ENCODE measurements at places on chromosomes 16 and 17.

DNA sequence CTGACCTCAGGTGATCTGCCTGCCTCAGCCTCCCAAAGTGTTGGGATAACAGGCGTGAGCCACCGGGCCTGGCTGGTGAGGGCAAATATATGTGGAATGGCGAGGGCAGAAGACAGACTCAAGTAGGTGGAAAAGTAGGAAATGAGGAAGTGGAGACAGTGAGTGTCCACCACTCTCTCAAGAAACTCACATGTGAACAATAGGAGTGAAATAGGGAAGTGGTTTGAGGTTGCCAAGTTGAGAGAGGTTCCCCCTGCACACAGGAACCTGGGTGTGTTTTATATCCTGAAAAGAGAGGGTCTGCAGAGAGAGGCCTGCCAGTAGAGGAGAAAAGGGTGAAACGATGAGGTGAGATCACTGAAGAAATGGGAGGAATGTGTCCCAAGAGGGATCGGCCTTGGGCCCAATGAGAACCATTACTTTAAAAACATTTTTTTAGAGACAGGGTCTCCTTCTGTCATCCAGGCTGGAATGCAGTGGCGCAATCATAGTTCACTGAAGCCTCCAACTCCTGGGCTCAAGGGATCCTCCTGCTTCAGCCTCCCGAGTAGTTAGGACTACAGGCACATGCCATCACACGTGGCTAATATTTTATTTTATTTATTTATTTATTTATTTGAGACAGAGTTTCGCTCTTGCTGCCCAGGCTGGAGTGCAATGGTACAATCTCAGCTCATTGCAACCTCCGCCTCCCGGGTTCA lies 17.1 kb upstream of the CORO1A start:
- DNase-seq = no peak

GRCh38 chr16:23434380-23434779 lies 18.6 kb downstream of the COG7 start:
- DNase-seq = peak; percentile 72

- peak; percentile 44 for DNase-seq
Observed at GRCh38 chr17:74992223-74992622, 4.8 kb downstream of the CDR2L start.

GRCh38 chr16:67922221-67922620 lies 9.4 kb downstream of the CTRL start:
- no peak for DNase-seq

GRCh38 chr17:61158376-61158775 lies 241.3 kb upstream of the TBX2 start:
- no peak for DNase-seq

DNA sequence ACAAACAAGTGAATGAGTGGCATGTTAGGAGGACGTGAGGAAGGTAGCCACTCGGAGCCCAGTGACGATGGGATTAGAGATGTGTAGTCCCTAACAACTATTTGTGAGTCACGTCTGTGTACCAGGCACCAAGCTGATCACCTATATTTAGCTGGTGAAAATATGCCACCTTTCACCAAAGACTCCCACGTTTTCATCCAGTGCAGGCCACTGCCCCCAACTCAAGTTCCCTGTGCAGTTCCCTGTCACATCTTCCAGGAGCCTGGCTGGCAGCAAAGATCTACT lies 67.2 kb downstream of the TOM1L2 start:
- no peak for DNase-seq

GRCh38 chr16:73298562-73298961 lies 250.6 kb upstream of the ZFHX3 start:
- peak; percentile 63 for DNase-seq

DNA sequence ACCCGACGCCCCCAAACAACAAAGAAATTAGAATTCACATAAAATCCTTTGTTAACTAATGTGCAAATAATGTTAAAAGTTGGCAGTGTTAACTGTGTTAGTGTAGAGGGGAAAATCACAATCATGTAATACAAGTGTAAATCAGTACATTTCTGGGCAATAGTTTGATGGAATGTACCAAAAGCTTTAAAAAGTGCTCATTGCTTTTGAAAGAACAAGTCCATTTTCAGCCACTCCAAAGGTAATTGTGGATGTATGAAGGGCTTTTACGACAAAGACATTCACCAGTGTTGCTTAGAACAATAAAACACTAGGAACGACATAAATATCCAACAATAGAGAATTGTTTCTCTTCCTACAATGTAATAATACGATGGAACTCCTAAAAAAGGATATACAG lies 9.1 kb downstream of the GLOD4 start:
- DNase-seq = no peak

GRCh38 chr17:21089145-21089544 lies 37.6 kb upstream of the DHRS7B start:
- DNase-seq = peak; percentile 82

GRCh38 chr17:20934288-20934687 lies 108.5 kb downstream of the USP22 start:
- DNase-seq = no peak

- no peak for DNase-seq
Observed at GRCh38 chr16:47865337-47865855, 290.4 kb downstream of the ABCC12 start.

DNA sequence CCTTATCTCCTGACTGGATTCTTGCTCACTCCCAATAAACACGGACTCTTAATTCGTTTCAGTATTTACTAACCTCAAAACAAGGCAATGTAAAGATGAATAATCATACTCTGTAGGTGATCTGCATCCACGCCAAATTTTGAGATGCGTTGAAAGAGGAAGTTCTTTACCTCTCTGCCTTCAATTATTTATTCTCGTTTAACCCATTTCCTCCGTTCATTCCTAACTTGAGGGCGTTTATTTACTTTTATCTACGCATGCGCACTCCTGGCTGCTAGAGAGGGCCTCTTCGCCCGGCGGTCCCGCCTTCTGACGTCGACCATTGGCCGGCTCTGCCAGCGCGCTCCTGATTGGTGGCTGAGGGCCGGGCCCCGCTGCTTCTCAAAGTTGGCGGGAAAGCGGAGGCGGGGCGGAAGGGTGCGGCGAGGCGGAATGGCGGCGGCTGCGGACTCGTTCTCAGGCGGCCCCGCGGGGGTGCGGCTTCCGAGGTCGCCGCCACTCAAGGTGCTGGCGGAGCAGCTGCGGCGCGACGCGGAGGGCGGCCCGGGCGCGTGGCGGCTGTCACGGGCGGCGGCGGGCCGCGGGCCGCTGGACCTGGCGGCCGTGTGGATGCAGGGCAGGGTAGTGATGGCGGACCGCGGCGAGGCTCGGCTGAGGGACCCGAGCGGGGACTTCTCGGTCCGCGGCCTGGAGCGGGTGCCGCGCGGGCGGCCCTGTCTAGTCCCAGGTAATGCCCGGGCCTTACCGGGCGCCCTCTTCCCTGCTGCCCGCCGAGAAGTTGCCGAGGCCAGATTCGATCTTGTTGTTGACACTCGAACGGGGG lies at the start of gene RMI2:
Gene RMI2 (plus strand): TSS at position 420 of the 823 bp plus-strand sequence. CDS start 13 bp downstream, at position 433.
- DNase-seq = peak; percentile 97

Data from kidney tubule cell (primary cell).